ENCODE measurements at places on chromosomes 7 and 10.

- DNase-seq: no peak
These were observed 70.9 kb downstream of the HHEX start for GRCh38 chr10:92760609-92761008.

DNA sequence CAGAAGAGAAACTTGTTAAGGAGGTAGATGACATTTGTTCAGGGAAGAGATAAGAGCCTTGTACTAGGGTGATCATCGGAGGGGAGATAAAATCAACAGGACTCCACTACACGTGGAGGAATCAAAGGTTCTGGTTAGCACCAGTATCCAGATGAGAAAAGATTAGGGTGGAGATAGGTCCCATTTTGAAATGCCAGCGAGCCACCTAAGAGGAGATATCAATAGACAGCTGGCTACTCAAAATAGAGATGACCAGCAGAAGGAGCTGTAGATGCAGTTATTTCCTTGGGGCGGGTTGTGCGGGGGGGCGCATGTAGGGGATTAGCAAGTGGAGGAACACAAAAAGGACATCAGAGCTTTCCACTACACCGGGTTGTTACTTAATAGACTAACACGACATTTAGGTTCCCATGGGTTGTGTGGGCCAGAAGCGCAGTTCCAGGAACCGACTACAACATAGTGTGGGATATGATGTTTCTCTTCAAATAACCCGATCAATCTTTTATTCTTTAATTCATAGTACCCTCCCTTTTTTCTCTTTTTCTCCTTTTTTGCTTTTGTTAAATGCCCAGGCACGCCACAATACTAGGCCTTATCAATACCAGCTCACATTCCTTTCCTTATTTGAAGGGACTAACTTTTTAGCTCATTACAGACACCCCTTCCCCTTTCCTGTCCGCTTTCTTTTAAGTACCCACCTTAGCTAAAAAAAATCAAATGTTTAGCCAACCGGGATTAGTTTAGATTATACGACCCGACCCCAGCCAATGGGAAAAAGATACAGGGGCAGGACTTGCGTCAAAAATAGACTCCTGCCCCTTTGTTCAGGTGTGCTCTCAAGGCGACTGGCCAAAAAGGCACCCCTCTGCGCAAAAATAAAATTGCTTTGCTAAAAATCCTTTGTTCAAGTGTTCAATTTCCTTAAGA lies 2.0 kb upstream of the KIF11 start:
- DNase-seq: no peak

DNA sequence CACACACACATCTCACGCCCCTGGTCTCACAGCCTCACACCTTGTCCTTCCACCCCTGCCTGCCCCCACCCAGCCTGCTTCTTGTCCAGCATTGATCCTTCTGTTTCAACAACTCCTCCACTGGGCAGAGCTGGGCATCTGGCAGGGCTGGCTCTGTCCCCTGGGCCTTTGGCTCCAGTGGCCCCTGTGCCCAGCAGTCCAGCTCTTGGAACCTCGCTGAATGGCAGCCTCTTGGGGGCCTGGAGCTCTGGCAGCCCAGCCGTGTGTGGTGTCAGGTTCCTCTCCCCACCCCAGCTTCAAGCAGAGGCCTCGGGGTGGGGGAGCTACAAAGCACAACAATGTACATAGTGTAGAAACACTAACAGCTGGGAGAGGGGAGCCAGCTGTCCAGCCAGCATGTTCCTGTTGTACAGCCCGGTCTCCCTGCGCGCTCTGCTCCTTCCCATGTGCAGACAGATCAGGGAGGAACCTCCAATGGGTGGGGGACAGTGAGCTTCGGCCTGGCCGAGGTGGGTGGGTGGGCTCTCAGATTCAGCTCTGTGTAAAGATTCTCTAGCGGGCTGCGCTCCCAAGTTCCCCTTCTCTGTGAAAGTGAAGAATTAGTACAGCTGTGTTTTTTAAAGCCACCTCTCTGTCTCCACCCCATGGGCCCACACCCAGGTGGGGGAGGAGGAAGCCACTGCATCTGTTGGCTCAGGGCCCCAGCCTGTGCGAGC lies 19.4 kb downstream of the ZMIZ2 start:
- DNase-seq: no peak

- DNase-seq: no peak
These were observed 4.3 kb upstream of the UCN3 start for GRCh38 chr10:5360318-5360915.

- no peak for DNase-seq
These were observed 1146.7 kb downstream of the TYW1 start for GRCh38 chr7:68143345-68143744.

- no peak for DNase-seq
These were observed 141.0 kb downstream of the AOAH start for GRCh38 chr7:36583318-36583717.

DNA sequence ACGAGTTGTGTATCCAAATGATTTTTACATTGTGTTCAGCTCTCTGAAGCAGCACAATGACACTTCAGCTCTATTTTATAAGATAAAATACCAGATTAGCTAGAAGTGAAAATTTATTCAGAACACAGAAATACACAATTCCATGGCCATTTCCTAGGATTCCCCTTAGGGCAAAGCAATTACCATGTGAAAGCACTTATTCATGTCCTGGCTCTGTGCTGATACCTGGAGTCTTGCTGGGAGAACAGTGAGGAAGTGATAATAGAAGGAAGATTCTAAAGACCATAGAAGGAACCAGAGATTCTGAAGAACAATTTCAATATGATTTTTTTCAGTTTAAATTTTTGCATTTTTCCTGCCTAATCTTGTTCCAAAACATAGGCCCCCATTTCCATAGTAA lies 657.4 kb upstream of the ZWINT start:
- no peak for DNase-seq

Data from activated CD8-positive, alpha-beta memory T cell treated with anti-CD3 and anti-CD28 coated beads for 1 hour (primary cell).